ENCODE measurements at places on chromosomes 4 and X.

GRCh38 chrX:107826238-107827029, 768 bp downstream of the MID2 start:
- DNase-seq, result no peak

DNA sequence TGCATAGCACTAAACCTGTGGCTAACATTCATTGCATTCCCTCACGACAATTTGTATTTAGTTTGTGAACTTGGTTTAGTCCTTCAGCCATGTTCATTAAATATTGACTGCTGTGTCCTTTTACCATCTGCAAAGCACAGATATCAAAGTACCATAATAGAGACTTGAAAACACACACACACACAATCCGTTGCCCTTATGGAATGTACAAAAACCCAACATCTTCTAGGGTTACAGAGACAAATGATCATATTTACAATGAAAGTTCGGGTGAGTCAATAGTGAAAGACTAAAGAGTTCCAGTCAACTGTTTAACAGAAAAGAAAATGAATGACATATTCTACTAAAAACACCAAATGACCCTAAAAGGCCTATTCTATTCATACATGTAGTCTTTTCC, 50.8 kb upstream of the TXK start:
- DNase-seq, result no peak

GRCh38 chr4:8311101-8312068, 41.8 kb downstream of the HTRA3 start:
- DNase-seq, result no peak

GRCh38 chr4:25859429-25860148, 3.2 kb downstream of the SEL1L3 start:
- no peak for DNase-seq

- no peak for DNase-seq
These were observed 27.9 kb upstream of the PGM2 start for GRCh38 chr4:37798616-37799015.

- DNase-seq, result no peak
These were observed 147.9 kb upstream of the CTSO start for GRCh38 chr4:156101571-156101970.

DNA sequence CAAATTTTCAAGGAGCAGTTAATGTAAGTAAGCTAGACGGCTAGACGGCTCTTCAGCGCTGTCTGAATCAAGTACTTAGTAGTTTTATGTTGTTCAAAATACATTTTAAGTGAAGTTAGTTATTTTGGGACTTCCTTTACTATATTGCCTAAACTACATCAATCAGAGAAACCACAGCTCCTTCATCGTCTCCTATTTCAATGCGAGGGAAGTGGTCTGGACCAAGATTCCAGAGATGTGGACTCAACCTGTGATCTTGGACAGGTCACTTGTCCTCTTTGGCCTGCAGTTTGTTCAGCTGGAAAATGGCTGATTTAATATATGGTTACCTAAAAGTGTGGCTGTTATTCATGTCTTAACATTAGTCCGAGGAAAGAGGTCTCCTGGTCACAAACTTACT, 10.6 kb downstream of the ING2 start:
- no peak for DNase-seq

DNA sequence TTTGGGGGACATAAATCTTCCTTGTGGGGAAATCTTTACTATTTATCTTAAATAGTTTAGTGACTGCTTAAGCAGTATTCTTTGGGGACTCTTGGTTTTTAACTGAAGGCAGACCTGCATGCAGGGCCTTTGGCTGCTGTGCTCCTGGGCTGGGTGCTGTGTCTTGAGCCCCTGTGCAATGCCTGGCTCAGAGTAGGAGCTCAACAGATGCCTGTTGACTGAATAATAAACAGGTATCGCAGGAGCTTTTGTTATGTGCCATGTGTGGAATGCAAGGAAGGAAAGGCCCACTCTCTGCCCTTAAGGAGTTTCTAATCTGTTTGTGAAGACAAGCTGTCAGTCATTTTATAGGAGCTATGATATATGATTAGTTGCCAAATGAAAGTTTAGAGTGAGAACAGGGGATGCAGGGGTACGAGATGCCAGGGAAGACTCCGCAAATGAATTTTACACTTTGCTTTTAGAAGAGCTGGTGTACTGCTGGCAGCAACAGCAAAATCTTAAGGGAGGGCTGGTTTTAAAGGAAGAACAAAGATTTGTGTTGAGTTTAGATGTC, 6.7 kb downstream of the GAB1 start:
- DNase-seq, result no peak

GRCh38 chr4:128823025-128823661, 13.6 kb downstream of the JADE1 start:
- DNase-seq, result no peak

- no peak for DNase-seq
These were observed 77.6 kb upstream of the RAB40AL start for GRCh38 chrX:102859550-102859871.

DNA sequence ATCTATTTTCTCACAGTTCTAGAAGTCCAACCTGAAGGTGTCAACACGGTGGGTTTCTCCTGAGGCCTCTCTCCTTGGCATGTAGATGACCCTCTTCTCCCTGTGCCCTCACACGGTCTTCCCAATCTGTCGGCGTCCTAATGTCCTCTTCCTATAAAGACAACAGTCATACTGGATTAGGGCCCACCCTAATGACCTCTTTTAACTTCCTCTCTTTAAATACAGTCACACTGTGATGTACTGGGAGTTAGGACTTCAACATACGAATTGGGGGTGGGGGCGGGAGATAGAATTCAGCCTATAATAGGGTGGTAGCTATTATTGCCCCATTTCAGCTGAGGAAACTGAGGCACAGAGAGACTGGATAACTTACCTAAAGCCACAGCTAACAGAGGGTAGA, 70.2 kb downstream of the SMIM20 start:
- DNase-seq, result no peak

GRCh38 chr4:176002007-176002613, 63.5 kb upstream of the WDR17 start:
- DNase-seq, result no peak

GRCh38 chrX:33273535-33273934, 62.2 kb upstream of the DMD start:
- DNase-seq, result no peak

DNA sequence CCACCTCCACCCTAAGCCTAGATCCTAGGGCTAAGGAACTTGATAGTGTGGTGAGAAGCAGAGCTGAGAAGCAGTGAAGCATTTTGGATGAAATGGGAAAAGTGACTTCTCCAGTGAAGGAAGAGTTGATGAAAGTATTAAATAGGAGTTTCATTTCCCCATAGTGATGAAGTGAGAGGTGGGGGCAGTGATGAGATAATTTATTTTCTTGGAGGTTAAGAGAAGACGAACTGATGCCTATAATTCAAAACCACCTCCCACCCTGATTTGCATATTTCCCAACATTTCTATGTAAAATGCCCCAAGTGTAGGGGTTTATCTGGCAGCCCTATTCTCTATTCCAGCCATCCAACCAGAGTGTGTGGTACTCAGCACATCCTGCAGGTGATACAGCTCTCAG, 6.3 kb downstream of the LONRF3 start:
- no peak for DNase-seq

DNA sequence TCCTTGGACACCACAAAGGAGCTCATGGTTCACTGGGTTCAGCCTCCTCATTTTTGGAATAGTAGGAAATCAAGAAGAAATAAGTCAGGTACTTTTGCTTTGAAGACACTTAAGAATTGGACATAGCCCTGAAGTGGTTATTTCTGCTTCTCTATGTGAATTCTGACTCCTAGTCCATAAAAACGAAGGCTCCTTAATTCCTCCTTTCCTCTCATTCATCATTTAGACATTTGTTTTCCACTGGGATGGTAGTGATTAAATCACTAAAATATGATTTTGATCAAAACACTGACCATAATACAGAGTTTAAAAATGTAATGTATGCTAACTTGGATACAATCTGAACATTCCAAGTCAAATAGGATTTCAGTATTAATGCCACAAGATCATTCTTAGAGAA, 34.7 kb upstream of the CYP2U1 start:
- no peak for DNase-seq

DNA sequence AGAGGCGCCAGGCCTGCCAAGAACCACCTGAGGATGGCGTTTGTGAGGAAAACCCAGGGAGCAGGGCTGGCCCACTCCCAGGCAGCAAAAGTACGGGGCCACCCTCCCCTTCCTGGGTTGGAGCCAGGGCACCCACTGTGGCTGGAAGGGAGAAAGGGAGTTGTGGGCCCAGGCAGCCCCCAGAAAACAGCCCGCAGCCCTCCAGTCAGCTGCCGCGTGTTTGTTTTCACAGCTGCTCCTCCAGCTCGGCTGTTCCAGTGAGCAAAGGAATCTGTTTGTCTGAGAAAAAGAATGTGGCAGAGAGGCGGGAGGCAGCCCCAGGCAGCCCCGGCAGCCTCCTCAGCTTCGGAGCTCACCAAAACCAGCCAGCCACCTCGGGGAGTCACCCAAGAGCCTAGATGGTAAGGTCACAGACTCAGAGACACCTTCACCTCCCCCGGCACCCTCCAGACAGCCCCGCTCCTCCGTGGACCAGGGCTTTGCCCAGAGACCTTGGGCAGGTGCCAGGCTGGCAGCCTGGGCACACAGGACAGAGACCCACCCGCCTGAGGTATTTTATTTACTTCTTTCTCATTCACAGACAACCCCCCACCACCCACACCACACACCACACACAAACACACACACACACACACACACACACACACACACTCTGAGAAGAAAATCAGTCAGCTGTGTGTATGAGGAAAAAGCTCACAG, 338.1 kb downstream of the BCOR start:
- DNase-seq, result no peak

DNA sequence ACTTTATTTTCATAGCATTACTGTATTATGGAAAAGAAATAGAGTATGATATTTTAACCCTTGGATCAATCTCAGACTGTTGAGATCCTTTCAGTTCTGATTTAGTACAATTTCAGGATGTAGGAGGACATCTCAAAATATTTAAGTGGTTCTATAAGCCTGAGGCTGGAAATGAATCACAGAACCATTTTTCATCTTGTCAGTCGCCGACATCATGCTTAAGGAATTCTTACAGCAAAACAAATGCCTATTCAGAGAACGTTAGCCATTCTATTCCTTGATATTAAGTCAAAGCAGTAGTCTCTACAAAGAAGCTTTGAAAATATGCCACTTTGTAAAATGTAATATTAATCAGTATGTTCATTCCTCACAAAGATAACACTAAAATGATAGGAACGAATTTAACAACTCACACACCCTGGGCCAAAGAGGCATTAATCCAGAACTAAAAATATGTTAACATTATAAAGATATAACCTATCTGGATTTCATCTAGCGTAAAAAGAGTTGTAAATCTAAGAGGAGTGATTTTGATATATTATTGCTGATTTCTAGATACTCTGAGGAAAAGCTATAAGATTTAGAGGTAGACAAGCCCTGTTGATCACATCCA, 152.0 kb downstream of the GASK1B start:
- DNase-seq, result no peak

DNA sequence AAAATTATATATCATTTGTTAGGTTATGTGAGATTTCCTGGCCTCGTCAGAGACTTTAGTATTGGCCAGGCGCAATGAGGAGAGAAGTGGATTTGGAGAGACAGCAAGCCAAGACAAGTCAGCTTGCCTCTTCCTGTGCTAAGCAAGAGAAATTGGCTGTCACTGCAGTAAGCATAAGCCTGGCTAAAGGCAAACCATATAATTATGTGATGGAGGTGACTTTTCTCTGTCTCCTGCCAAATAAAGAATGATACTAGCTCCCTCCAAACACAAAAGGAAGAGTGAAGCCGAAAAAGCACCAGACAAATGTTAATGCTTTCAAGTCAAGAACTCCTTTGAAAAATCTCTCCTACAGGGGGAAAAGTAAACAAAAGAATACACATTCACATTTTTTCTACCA, 2246.0 kb downstream of the ARAP2 start:
- DNase-seq, result no peak

DNA sequence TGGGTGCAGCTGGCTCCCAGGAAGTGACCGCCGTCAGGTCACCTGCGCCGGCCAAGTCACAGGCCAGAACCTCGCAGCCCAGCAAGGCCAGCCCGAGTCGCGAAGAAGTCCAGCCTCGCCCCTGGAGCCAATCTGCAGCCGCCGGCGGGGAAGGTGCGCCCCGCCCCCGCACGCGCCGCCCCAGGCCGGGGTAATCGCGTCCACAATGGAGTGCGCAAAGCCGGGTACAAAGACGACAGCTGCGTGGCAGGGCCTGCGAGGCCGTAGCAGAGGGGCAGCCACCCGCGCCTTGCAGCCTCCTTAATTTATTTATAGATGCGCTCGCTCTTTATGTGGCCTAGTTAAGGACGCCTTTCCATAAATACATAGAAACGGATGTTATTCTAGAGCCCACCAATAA, 139.4 kb upstream of the CPEB2 start:
- DNase-seq, result no peak

DNA sequence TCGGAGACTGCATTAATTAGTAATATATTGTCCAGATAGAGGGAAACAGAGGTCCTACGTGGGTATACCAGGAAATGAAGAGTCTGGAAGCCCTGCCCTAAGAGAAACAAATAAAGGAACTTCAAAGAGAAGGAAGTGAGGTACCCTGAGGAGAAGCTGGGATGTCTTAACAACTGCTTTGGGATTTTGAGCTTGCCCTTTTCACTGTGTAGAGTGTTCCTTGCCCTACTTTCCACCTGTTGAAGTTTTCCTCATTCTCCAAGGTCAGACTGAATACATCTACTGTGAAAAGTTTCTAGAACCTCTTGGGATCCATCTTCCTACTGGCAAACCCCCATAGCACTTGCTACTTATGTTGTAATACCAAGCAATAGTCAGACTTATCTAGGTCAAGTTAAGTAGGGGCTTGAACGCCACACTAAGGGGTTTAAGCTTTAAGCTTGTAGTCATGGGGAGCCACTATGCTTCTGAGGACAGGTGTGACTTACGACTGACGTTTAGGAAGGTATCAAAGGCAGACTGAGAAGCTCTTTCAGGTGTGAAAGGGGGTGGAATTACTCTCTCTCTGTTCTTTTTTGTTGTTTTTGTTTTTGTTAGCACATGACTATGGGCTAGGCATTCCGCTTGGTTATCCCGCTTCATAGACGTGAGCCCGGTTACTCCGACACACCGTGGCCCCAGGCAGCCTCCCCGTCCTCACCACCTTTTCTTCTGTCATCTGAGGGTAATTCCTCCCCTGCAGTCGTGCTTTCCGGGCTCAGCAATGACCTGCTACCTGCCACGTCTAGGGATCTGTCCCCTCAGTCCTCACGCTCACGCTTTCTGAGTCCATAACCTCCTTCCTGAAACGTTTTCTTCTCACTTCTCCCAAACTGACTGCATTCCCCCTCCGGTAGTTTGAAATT, 959 bp upstream of the REST start:
- DNase-seq, result no peak

Data from GM12864 (cell line).